ENCODE measurements at places on chromosomes 5 and 9.

- DNase-seq: no peak
Observed at GRCh38 chr9:121679901-121680635, 28.6 kb downstream of the DAB2IP start.

- DNase-seq: no peak
Observed at GRCh38 chr5:14737291-14737690, 72.8 kb downstream of the OTULIN start.

- DNase-seq: no peak
Observed at GRCh38 chr5:19531374-19531952, 456.5 kb downstream of the CDH18 start.

- DNase-seq: no peak
Observed at GRCh38 chr9:76114144-76114543, 223.7 kb downstream of the PCSK5 start.

DNA sequence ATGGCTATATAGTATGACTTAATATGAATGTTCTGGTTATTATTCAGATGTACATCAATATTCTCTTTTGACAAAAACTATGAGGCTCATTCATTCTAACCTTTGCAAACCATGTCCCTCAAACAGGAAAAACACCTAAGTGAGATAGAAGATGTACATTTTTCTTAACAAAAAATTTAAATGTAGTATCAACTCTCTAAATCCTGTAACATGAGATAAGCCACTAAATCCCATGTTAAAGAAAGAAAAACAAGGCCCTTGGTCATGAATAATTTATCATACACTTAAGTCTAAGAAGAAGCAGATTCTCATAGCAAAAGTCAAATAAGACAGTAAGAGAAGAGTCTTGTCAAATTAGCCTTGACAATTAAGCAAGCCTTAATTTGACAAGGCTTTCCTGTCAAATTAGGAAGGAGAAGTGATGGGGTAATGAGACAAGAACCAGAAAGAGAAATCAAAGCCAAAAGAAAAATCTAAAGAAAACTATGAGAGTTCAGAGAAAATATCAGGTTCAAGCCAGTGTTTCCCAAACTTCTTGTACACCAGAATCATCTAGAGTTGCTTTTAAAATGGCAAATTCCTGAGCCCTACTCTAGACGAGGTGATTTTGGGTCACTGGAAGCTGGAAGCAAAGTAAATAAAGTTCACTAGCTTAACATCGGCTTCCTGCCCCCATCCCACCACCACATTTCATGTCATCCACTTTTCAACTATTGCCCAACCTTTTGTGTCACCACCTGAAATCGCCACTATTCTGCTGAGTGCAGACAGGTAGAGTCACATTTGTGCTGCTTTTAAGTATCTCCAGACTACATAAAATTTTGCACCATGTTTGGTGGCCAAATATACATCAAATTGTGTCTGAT, 76.5 kb downstream of the NR6A1 start:
- no peak for DNase-seq

GRCh38 chr9:34475097-34475496, 16.5 kb downstream of the DNAI1 start:
- DNase-seq: no peak

Measured in stimulated activated CD8-positive, alpha-beta memory T cell treated with anti-CD3 and anti-CD28 coated beads, Interleukin-7, amount 100 ng/mL, for 1 hour (primary cell).